ENCODE measurements at places on chromosomes 13 and 19.

GRCh38 chr13:43238341-43239083, 215.1 kb downstream of the DNAJC15 start:
- no peak for DNase-seq

DNA sequence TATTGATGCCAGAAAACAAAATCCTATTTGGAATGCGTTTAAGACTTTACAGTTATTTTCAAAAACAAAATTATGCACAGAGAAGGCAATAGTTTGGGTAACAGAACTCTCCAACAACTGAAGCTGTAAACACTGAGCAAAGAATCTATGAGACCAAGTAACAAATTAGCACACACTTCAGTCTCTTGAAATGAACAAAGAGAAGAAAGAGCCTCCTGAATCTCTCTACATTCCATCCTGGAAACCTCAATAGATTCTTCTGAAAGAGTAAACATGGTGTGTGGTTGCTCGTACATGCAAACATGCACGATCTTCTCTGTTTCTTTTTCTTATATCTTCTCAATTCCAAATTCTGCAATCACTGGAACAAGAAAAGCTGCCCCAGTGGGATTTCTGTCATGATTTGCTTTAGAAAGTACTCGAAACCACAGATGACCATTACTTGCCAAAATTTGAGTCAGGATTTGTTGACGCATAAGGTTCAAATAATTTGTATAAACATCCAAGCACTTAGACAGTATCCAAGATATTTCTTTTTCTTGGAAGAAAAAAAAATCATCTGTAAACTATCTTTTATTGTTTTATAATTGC, 137.9 kb upstream of the DACH1 start:
- DNase-seq = no peak

- DNase-seq = no peak
Observed at GRCh38 chr19:14758816-14759215, 19.5 kb downstream of the ADGRE2 start.

- DNase-seq = peak; percentile 60
Observed at GRCh38 chr19:13066933-13067807, 35.5 kb downstream of the LYL1 start.

- peak; percentile 28 for DNase-seq
Observed at GRCh38 chr19:40502647-40503319, 36.0 kb downstream of the SPTBN4 start.

- peak; percentile 68 for DNase-seq
Observed at GRCh38 chr13:22915442-22916082, 265.2 kb upstream of the SGCG start.

- no peak for DNase-seq
Observed at GRCh38 chr13:51996641-51997040, 14.6 kb downstream of the ATP7B start.

- DNase-seq = no peak
Observed at GRCh38 chr13:43036351-43037250, 13.2 kb downstream of the DNAJC15 start.

DNA sequence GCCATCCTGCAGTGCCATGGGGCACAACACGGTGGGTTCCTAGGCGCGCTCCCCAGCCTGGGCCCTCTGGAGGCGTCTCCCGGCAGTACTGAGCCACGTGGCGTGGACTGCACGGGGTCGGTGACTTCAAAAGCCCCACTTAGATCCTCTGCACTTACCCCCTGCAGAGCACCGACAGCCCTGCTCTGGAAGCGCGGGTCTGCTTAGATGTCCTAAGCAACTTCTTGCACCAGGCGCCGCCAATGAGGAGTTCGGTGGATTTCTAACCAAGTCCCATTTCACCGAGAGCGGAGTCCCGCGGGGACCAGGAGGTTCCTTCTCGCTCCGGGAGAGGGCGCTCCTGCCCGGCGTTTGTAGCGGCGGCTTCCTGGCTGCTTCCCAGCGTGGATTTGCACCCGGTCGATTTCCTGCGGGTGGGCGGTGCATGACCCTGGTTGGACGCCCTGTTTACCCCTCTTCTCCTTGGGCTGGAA, 25.2 kb upstream of the ZNF845 start:
- DNase-seq = no peak

DNA sequence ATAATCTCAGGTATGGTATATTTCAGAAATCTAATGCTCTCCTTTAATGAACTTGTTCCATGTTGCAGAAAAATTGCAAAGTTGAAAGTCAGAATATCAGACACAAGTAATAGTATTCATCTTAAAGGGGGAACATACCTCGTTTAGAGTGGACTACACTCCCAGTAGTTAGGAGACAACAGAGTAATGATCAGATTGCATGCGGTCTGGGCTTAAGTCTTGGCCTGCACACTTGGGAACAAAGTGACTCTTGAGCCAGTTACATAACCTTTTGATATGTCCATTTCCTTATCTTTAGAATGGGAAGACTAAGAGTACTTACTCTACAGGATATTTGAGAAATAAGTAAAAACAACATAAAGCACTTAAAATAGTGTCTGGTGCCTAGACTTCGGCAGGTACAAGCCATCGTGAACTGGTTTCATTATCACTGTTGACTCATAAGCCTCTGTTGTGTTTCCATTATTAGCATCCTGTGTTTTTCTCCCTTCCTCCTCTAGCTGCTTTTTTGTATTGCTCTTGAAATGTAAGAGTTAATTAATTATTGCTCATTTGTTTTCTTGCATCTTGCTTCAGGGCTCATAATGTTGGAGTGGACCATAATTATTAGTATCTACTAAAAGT, 53.0 kb downstream of the DPY19L3 start:
- DNase-seq = no peak

- no peak for DNase-seq
Observed at GRCh38 chr13:96858133-96858826, 136.0 kb downstream of the OXGR1 start.

DNA sequence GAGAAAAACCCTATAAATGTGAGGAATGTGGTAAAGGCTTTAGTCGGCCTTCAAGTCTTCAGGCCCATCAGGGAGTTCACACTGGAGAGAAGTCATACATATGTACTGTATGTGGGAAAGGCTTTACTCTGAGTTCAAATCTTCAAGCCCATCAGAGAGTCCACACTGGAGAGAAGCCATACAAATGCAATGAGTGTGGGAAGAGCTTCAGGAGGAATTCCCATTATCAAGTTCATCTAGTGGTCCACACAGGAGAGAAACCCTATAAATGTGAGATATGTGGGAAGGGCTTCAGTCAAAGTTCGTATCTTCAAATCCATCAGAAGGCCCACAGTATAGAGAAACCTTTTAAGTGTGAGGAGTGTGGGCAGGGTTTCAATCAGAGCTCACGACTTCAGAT, 11.7 kb downstream of the ZNF226 start:
- no peak for DNase-seq

DNA sequence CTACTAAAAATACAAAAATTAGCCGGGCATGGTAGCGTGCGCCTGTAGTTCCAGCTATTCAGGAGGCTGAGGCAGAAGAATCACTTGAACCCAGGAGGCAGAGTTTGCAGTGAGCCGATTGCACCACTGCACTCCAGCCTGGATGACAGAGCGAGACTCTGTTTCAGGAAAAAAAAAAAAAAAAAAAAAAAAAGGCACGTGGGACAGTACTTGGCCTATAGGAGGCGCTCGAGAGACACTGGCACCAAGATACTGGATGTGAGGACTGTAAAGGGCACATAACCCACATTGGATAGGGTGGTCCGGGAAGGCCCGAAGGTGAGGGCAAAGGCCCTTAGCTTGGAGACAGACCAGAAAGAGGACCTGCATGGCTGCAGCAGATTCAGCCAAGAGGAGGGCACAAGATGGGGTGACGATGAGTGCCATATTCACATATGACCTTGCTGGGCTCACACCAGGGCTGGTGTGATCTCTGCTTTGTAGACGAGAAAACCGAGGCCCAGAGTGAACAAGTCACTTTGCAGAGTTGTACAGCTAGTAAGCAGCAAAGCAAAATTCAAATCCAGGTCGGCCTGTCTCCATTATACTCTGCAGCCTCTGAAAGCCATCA, 89.4 kb downstream of the DPF1 start:
- DNase-seq = peak; percentile 16

DNA sequence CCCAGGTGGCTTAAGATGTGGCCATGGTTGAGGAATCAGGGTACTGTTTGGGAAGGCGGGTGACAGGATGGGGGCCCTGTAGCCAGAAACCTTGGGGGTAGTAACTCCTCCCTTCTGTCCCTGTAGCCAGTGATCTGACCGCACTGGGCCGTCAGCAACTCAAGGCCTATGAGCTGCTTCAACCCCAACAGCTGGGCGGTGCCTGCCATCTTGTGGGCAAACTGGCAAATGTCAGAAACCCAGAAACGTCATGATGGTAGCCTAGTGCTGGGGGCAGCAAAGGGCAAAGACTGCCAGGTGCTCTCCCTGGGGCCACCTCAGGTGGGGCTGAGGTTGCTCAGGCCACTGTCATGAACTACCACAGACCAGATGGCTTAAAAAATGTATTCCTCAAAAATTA, 3.5 kb downstream of the COPE start:
- peak; percentile 39 for DNase-seq

- DNase-seq = no peak
Observed at GRCh38 chr13:57653229-57653989, 21.9 kb downstream of the PCDH17 start.

DNA sequence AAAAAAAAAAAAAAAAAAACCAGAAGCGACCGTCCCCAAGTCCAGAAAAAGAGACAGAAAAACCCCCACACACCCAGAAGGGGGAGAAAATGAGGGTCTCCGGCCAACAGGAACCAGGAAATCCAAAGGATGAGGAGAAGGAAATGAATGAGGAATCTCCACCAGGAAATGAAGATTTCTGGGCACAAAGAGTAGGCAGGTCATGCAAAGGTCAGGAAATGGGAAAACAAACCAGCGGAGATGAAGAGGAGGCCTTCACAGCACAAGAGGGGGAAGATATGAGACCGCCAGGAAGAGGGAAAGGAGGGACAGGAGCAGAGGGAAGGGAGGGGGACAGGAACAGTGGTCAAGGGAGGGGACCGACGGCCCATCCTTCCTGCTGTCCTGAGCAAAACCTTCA, 5.8 kb downstream of the TEAD2 start:
- no peak for DNase-seq

GRCh38 chr13:35925669-35926068, 205.5 kb downstream of the DCLK1 start:
- DNase-seq = no peak

- no peak for DNase-seq
Observed at GRCh38 chr19:10888421-10888866, 17.1 kb downstream of the CARM1 start.

GRCh38 chr19:17107546-17108452, 32.2 kb downstream of the MYO9B start:
- peak; percentile 77 for DNase-seq

DNA sequence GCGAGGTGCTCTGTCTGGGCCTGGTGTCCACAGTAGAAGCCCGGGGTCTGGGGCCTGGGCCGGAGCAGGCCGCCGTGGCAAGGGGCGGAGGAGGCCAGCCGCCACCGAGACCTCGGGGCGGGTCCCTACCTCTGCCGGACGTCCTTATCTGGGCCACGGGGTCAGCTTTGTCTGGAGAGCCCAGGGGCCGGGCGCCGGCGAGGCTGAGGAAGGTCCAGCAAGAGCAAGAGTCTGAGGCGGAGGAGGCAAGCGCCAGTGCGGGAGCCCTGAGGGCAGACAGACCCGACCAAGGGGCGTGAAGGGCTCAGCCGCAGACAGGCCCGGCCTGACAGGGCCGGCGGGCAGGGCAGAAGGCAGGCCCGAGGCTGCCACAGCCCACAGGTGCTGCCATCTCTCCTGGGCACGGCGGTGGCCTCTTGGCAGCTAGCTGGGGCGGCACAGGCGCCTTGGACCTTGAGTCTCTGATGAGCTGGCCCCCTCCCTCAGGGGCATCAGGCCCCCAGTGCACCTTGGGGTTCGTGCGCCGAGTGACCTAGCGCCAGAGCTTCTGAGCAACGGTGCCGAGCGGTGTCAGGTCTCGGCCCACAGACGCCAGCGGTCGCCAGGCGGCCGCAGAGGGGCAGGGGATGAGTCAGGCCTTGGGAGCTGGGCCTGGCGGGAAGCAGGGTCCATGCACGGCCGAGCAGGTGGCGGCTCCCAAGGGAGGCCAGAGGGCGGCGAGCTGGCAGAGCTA, 19.1 kb upstream of the AKAP8 start:
- DNase-seq = no peak

GRCh38 chr13:108728370-108728769, 99.0 kb downstream of the MYO16 start:
- no peak for DNase-seq

DNA sequence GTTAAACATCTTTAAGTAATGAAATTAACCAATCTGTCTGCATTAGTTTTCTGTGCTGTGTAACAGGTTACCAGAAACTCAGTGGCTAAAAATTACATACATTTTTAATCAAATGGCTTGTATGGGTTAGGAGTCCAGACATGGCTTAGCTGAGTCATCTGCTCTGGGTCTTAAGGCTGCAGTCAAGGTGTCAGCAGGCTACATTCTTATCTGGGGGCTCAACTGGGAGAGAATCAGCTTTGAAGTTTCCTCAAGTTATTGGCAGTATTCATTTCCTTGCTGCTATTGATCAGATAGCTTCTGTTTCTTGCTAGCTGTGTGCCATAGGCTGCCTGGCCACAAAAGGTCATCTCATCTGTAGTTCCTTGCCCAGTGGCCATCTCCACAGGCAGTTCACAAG, 1163.0 kb downstream of the DIAPH3 start:
- no peak for DNase-seq

GRCh38 chr19:33235269-33235995, 9.8 kb upstream of the SLC7A10 start:
- DNase-seq = peak; percentile 87

Data from transverse colon (tissue), 4 donors.